ENCODE measurements at places on chromosomes 13 and 19.

GRCh38 chr13:31073859-31074718 lies 87.6 kb downstream of the HSPH1 start:
- no peak for DNase-seq

DNA sequence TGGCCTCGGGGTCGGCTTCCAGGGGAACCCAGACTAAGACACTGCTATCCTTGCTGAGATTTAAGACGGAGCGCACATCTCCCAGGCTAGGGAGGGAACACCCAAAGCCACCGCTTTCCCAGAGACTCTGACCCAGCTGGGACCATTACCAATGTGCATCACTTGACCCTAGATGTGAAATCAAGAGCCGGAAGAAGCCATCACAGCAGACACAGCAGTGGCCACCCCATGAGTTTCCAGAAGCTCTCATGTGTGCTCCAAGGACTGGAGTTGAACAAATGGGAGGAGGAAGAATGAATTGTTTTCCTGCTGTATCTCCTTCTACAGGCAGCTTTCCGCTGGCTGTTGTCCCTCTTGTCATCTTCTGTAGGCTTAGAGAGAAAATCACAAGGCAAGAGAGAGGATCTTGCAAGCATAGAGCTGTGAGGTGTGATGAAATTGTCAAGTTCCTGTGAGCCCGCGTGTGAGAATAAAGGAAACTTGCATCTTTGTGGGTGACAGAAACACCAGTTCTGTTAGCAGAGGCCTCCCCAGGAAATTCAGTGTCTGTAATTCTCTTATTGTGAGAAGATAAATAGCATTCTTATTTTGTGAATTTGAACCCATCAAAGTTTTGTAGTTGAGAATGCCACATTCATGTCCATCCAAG lies 711.8 kb downstream of the UQCRFS1 start:
- DNase-seq: no peak

GRCh38 chr13:112973577-112973951 lies 4.5 kb downstream of the MCF2L start:
- no peak for DNase-seq

DNA sequence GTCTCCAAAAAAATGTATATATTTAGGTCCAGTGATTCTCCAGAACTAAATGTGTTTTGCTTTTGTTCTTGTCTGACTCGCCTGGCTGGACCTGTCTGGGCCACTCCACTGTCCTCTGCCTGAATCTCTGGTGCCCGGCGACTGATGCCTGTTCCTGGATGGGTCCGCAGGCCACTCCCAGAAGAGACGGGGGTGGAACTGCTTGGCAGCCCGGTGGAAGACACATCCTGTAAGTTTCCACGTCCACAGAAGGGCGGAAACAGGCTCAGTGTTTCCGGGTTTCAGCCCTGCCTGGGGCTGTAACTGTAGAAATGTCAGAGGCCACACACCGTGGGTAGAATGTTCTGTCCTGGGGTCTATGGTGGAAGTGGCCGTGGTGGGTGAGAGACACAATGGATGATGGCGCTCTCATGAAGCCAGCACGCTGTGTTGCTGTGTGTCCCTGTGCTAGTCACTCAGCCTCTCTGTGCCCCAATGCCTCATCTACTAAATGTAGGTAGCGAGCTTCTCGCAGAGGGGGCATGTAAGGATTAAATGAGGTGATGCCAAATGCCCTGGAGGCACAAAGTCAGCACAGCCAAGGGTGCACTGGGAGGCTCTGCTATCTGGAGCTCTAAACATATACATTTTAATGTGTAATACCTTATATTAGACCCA lies 22.0 kb downstream of the ATCAY start:
- no peak for DNase-seq

- no peak for DNase-seq
Measured at GRCh38 chr13:97339019-97339987, 94.7 kb upstream of the RAP2A start.

GRCh38 chr13:32208860-32209259 lies 106.3 kb downstream of the ZAR1L start:
- no peak for DNase-seq

DNA sequence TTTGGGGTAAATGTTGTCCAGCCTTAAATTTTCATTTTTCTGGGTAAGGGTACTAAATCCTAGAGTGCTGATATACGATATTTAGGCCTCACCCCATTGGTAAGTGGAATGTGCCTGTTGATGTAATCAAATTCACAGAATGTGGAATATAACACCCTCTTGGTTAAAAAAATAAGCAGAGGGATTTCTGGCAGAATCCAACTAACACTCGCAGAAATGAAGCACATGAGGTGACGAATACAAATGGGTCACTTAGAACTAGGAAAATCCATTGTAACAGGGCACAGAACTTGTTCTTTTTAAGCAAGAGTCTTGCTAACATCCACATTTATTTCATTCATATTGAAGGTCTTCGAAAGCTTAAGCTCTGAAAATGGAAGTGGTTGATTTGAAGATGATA lies 320.3 kb downstream of the SHISA2 start:
- DNase-seq: no peak

DNA sequence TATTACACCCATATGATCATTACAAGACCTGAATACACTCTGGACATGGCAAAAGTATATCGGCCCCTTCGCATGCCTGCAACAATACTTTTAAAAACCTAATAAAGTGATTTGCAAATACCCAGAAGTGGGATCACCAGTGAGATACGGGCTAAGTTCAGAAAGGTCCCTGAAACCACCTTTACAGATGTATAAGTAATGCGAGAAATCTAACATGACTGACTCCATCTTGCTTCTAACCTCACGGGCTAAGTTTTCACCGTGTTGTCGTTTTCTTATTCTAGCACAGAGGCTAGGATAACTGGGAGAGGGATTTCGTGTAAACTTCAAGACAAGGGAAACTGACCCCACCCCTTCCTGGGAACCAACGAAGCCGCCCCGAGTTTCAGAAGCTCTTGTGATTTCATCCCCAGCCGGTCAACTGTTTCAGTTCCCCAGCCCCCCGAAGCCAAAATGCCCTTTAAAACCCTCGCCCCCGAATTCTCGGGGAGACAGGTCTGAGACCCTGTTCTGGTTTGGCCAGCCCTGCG lies 703 bp downstream of the NEK3 start:
- peak; percentile 3 for DNase-seq

- peak; percentile 23 for DNase-seq
Measured at GRCh38 chr13:30978981-30979956, 46.8 kb downstream of the TEX26 start.

- peak; percentile 10 for DNase-seq
Measured at GRCh38 chr13:21637296-21637695, 33.3 kb upstream of the MICU2 start.

GRCh38 chr13:109345433-109345941 lies 440.9 kb downstream of the IRS2 start:
- no peak for DNase-seq

- no peak for DNase-seq
Measured at GRCh38 chr19:4374498-4375163, 25.7 kb downstream of the SH3GL1 start.

GRCh38 chr19:47417746-47418691 lies 1.3 kb downstream of the MEIS3 start:
- no peak for DNase-seq

DNA sequence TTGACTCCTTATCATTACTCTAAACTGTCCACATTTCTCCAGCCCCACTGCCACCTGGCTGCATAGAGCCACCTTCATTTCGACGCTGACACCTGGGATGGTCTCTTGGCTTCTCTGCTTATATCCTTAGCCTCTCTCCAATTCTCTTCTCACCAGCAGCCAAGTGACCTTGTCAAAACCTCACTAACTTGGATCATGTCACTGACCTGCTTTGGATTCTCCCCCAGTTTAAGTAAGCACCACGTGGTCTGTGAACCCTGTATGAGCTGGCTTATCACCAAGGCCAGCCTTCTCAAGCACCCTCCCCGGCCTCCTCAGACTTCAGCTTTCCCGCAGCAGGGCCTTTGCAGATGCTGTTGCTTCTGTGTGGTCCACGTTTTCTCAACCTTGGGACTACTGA lies 12.3 kb upstream of the GGACT start:
- DNase-seq: no peak

GRCh38 chr13:33079960-33080359 lies 63.7 kb downstream of the KL start:
- no peak for DNase-seq

GRCh38 chr19:52592301-52592700 lies 22.2 kb downstream of the ZNF701 start:
- no peak for DNase-seq

- no peak for DNase-seq
Measured at GRCh38 chr13:30159446-30159839, 147.9 kb downstream of the KATNAL1 start.

DNA sequence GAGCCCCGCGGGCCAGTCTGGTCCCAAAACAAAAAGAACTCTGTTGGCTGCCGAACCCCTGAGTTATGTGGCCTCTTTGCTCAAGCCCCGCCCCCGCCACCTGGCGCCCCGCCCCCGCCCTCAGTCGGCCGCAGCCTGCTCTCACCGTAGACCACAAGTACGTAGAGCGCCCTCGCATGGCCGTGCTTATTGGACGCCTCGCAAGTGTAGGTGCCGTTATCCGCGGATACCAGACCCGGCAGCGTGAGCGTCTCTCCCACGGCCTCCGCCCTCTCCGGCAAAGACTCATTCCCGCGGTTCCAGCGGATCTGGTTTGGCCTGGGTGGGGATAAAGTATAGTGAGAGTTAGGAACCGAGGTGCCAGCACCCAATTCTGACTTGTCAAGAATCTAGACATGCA lies 5.5 kb upstream of the ZNF428 start:
- peak; percentile 84 for DNase-seq

- no peak for DNase-seq
Measured at GRCh38 chr13:101447852-101448251, 4.6 kb upstream of the ITGBL1 start.

DNA sequence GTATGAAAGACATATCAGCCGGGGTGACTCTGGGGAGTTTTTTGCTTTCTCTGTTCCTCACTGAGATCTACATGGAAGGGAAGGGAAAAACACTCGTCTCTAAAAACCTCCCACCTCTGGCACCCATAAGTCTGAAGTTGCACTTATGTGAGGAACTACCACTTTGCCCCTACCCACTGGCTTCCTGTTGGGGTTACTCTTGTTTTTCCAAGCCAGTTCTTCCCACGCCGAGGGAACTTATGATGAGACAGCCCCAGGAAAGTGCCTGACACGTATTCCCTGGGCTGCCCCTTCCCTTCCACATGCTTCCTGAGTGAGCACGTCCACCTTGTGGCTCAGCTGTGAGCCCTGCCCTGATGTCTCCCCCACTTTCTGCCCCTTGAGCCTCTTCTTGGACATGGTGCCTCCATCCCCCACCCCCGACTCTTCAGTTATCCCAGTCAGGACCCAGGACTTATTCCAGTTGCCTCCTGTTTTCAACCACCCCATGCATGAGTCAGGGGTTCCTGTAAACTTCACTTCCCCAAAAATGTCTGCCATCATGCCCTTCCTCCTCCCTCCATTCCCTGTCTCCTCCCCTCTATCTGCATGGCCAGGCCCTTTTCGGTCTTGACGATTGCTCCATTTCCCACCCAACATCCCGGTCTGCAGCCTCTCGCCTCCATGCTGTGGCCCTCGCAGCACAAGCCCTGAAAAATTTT lies 5.1 kb upstream of the SIGLEC7 start:
- peak; percentile 21 for DNase-seq

DNA sequence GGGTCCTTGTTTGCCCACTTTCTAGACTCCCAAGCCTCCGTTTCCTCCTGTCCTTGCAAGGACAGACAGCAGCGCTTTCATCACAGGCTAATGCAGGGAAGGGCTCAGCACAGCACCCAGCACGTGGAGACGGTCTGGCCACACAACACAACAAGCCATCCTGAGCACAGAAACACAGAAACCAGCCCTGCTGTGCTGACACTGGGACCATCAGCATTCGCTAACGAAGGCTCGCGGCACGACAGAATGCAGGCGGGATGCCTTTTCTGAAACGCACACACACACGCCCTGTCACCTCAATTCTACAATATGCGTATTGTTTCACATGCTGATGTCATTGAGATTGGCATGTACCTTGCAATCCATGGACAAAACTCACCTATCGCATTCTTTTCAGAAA lies 12.9 kb downstream of the AKT2 start:
- no peak for DNase-seq

GRCh38 chr13:41645331-41645730 lies 188.0 kb downstream of the RGCC start:
- DNase-seq: no peak

DNA sequence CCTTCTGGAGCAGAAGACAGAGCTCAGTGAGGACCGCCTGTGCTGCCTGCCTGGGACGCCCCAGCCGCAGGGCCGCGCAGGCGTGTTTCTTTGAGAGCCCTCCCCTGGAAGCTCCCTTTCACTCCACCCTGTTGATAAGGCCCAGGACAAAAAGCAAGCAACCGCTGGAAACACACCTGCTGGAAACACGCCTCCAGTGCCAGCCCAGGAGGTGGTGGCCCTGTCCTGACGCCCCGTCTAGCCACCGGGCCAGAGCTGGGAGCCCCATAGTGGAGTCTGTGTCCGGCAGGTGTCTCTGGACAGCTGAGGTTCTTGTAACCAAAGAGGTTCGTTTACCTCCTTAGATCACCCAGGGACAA lies 173.8 kb downstream of the KATNAL1 start:
- no peak for DNase-seq

DNA sequence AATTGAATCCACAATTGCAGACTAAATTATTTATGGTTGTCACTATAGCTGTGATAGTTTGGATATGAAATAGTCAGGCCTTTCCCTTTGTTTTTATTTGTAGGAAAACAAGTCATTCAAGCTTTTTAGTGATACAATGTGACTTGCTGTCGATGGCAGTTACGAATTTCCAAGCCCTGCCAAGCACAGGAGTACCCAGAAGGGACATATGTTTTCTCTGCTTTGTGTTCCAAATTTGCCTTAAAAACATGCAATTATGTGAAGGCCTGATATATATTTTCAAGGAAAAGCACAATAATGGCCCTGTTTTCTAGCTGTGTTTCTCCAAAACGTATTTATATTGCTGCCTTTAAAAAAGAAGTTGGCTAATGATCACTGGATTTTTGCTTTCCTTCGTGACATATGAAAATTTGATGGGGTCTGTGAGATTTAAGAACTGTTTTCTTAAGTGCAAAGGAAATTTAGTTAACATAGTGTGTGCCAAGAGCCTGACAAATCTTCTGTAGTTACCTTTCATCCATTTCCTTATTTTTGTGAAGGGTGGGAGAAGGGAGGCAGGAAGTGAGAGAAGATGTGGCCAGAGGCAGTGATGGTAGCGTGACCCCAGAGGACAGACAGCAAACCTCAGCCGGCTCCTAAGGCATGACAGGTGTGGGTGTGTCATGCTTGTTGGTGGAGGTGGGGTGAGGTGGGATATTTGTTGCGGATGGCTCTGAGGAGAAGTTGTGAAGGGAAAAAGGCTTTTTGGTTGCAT lies 79.6 kb downstream of the TEX26 start:
- DNase-seq: no peak

DNA sequence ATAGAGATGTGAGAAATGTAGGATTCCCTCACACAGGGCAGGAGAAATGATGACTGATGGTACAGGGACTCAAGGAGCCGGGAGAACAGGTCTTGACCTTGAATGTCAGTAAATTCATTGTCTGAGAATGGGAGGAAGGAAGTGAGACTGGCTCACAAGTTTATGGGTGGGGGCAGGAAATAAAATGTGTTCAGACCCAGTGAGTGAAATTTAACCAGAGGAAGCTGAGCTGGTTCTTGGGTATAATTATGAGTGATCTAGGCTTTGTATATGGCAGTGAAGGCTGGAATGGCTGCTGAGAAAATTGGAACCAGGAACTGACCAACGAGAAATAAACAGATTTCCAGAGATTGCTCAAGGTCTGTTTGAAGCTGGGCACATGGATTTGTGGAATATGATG lies 6.3 kb upstream of the IGSF23 start:
- no peak for DNase-seq

Data from CD4-positive, alpha-beta T cell treated with Interleukin-6 at 100 ng/mL for 8 hours (primary cell).